ENCODE measurements at places on chromosomes 1 and 21. TPM values are rescaled to one million over a fixed set of nuclear protein-coding genes. Genes with fewer than 3 reads are reported as not detected.
A peak's percentile ranks its signal among the peaks of the same experiment; 100 is the strongest.

EDARADD gene
- total RNA-seq = 2.3 TPM

GUCA2A gene
- total RNA-seq = not detected

PCAT6 gene
- total RNA-seq = not detected

TTC39A gene
- total RNA-seq = not detected

MANEAL gene
- total RNA-seq = 0.65 TPM

ENAH gene
- total RNA-seq = 113 TPM

STIL gene
- 17.1 TPM for total RNA-seq

OR2T8 gene
- not detected for total RNA-seq

SAMD11 gene
- 40.9 TPM for total RNA-seq

DNA sequence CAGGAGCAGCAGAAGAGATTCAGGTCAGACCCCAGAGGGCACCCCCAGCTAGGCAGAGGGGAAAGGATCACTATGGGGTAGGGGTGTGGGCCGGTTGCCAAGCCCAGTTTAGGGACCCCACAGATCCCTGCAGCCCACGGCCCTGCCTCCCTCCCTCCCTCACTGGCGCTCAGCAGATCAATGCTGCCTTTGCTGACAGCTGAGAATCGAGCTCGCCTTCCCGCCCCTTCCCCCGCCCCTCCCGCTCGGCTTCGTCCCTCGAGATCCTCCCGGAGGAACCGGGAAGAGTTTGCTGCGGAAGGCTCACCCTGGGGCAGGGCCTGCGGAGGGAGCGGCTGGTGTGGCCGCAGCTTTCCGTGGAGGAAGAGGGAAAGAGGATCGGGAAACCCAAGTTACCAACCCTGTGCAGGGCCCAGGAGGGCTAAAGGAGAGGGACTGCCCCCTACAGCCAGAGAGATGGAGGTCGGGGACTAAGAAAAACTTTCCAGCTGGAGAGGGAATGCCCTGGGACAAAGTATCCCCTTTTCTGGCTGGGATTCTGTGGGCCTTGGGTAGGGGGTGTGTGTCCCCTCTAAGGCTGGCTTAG, 1.1 kb upstream of the KCNQ4 start:
- DNase-seq = no peak

DNA sequence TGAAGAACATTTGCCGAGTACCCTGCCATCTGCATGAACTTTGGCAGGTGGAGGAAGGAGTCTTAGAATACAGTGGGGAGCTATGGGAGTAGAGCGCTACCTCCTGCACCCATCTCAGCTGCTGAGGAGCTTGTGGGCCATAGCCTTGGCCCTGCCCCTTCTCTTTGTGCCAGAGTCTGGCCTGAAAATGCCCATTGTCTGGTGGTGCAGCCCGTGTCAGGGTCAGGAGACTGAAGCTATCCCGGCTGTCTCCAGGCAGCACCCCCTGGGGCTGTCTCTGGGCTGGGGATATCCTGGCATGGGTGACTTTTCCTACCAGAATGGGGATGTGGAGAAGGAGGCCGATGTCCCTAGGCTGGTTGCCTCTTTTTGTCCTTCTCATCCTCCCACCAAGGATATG, 7.3 kb downstream of the IPO13 start:
- DNase-seq = no peak

- DNase-seq = peak; percentile 88
Observed at GRCh38 chr1:234961456-234962339, 166.9 kb downstream of the TOMM20 start.

- no peak for DNase-seq
Observed at GRCh38 chr1:110596312-110596711, 9.8 kb downstream of the KCNA2 start.

DNA sequence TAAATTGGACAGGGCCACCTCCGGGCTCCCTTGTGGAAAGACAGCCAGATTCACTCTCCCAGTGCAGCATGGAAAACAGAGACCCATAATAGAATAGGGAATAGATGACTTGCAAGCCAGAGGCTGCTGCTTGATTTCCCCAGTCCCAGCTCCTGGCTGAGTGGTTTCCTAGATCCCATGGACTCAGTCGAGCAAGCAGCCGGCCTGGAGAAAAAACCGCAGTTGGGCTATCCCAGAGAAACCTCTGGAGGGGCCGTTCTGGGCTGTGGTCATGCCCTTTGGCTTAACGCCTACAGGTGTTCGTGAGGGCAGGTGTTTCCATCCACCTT, 61.7 kb downstream of the ELK4 start:
- DNase-seq = no peak

- DNase-seq = peak; percentile 4
Observed at GRCh38 chr1:219549215-219549614, 63.7 kb downstream of the ZC3H11B start.

DNA sequence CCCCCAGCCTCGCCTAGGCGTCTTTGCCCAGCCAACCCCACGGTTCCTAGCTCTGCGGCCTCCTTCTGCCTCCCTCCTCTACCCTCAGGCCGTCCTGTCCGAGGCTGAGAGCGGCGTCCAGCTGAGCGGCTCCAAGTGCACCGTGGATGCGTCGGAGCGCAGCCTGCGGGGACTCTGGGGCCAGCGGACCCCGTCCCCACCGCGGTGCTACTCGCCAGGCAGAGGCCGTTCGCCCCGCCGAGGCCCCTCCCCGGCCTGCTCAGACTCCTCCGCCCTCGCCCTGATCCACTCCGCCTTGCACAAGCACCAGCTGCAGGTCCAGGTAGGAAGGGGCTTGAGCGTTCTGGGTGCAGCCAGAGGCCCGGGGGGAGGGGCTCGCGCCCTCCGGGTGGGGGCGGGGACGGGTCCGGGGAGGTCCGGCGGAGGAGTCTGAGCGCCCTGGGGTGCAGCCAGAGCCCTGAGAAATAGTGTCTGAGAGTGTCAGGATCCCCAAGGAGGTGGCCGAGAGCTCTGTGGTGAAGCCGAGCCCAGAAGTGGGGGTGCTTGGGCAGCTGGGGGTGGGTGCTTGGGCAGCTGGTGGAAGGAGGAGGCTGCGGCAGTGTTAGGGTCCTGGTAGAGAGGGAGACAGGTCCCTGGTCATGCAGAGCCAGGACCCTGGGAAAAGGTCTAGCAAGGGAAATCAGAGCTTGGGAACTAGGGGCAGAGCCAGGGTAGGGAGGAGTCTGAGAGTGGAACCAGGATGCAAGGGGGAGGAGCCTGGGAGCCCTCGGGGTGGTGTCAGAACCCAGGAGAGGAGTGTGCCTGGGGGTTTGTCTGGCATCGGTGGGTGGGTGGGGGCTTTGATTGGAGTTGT, 3.2 kb upstream of the NBPF3 start:
- DNase-seq = peak; percentile 20

DNA sequence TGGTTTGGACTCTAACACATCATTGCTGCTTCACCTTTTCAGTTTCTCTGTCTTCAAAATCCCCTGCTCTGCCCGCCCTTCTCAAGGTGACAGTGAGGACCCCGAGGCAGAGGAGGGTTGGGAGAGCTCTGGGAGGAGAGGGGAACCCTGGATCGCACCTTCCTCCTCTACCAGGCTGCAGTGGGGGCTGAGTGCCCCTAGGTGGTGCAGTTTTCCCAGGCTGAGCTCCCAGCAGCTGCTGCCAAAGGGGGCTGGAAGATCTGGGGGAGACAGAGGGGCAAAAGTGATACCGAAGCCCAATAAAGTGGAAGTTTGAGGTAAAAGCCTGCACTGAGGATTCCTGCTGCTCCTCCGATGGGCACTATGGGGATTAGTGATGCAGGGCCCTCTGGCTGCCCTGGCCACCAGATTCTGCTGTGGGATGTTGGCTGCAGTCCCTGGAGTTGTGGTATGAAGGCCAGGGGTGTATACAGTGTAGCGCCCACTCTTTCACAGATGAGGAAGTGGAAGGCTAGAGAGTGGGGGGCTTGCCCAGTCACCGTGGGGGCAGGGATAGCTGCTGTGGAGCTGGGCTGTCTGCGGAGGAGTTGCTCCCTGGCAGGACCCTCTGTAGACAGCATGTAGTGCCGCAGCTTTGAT, 40.7 kb upstream of the SCMH1 start:
- peak; percentile 59 for DNase-seq

- DNase-seq = peak; percentile 30
Observed at GRCh38 chr1:183598386-183598785, 8.1 kb upstream of the NCF2 start.

GRCh38 chr1:47585141-47585902, 147.5 kb downstream of the FOXD2 start:
- DNase-seq = no peak

- no peak for DNase-seq
Observed at GRCh38 chr1:235287208-235287882, 40.6 kb downstream of the ARID4B start.

GRCh38 chr1:245997471-245998258, 509.4 kb downstream of the SMYD3 start:
- peak; percentile 45 for DNase-seq

- DNase-seq = peak; percentile 3
Observed at GRCh38 chr1:101781201-101781831, 215.4 kb downstream of the OLFM3 start.

GRCh38 chr1:5970610-5971273, 21.5 kb downstream of the NPHP4 start:
- DNase-seq = no peak

DNA sequence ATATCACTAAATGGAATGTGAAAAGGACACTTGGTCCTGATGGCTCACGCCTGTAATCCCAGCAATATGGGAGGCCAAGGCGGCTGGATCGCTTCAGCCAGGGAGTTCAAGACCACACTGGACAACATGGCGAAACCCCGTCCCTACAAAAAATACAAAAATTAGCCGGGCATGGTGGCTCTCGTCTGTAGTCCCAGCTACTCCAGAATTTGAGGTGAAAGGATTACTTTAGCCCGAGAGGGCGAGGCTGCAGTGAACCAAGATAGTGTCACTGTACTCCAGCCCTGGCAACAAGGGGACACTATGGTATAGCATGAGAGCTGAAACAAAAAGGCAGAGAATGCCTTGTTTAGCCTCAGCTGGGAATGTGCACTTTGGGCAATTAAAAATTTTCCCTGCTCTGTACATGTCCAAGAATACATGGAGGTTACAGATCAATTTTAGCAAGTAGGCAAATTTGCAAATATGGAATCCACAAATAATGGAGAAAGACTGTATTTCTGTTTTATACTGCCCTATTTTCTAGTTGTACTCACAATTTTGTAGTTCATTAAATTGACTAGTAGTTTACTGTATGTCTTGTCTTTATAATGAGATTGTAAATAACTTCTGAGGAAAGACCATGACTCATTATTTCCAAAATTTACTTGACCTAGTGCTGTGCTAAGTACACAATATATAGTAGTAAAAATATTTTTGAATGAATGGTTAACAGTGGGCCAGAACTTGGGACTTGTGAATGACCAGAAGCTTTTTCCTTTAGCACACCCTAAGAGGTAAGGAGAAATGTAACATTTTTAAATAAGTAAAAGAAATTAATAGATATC, 2.0 kb upstream of the ANGEL2 start:
- peak; percentile 10 for DNase-seq

DNA sequence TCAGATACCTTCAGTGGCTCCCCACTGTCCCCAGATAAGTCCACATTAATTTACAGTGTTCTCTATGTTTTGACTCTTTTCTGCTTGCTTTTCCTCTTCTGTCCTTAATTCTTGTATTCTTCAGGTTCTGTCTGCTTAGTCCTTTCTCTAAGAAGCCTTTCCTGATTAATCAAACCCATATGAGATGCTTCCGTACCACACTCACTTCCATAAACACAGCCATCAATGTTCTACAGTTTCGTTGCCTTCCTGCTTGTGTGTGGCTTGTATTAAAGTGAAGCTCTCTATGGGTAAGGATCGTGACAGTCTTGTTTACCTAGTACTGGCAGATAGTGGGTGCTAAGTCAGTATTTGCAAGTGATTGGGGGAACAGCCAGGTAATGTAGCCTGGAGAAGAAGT, 75.9 kb downstream of the PRDM2 start:
- peak; percentile 38 for DNase-seq

DNA sequence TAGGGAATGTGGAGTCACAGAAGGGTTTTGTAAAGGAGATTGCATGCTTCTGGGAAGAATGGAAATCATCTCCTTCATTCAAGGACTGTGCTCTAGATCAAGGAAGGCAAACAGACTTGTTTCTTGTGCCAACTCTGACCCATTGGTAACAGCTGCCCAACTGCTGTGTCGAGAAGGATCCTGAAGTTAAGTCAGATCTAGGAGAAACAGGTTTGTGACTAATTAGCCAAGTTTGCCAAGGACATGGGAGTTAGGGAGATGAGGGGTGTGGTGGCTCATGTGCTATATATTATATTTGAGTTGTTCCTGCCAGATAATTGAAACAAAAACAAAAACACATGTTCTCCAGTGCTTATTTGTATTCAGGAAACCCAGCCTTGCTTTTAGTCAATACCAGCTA, 251.2 kb upstream of the USP24 start:
- peak; percentile 51 for DNase-seq

DNA sequence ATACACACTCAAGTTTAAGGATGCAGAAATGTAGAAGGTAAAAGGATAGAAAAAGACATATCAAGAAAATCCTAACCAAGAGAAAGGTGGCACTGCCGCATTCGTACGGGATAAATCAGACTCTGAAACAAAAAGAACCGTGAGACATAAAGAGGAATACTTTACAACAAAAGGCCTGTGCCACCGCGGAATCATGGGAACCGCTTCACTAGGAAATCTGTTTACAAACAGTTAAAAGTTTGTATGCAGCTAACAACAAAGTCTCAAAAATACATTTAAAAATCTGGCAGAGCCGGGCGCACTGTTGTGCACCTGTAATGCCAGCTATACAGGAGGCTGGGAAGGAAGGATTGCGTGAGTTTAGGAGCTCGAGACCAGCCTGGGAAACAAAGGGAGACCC, 8.1 kb downstream of the WRAP73 start:
- no peak for DNase-seq

DNA sequence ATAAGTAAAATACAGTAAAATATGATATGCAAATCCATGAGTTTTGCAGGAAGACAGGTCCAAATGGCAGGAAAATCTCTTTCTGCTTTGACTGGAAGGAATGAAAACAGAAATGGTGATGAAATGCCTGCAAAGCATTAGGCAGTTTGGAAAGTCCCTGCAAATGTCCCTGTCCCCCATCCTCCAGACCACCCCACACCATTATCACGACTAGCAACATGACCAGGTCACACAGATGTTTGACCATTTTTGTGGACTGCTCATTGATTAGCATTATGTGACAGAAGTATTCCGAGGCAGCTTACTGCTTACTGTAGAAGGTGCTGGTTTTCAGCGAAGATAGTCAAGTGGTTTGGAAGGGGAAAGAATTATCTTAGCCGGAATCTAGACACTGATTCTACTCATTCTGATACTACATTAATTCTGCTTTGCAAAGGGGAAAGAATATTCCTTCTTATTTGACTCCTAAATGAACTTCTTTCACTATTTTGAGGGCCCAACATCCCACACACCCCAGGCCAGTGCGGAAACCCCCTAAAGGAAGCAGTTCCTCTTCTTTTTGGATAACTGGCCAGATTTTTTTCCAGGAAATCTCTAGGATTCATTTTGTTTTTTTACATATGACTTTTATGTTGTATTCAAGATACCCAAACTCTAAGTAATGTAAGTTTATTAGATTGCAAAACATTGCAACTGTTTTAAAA, 9.5 kb upstream of the CR2 start:
- DNase-seq = no peak

DNA sequence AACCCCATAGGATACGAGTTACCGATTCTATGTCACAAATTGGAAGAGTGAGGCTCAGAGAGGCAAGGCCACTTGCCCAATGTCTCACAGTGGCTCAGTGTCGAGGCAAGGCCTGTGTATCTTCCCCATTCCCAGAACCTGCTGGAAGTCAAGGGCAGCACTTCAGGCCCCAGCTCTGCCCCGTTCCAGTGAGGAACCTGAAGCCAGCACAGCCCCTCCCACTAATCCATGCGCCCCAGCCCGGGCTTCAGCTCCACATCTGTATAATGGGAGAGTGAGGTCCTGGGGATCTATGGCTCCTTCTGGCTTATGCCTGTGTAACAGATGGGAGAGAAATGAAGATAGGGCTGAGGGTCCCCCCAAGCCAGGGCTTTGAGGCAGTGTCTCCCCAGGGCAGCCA, 56.3 kb downstream of the CASZ1 start:
- no peak for DNase-seq

- peak; percentile 53 for DNase-seq
Observed at GRCh38 chr1:48761411-48761810, 15.3 kb downstream of the BEND5 start.
